IMR-90 (cell line): ENCODE measurements at places on chromosomes 5 and 9.

- no peak for DNase-seq
These were observed 210.6 kb downstream of the GOLPH3 start for GRCh38 chr5:31963358-31964006.

DNA sequence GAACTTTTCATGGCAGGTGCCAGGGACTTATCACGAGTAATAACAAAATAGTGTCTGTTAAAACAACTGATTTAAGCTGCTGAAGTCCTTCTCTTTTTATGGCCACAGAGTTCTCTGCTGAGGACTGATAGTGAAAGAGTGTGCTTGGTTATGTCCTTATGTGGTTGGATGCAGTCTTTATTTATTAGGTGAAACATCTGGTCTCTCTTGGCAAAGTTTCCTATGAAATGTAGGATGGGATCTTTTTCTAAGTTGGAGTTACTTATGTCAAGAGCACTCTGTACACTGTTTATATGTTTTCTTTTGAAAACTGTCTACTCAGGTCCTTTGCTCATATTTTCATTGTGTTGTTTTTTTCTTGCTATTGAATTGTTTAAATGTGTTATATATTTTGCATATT, 1816.1 kb upstream of the C9orf72 start:
- no peak for DNase-seq

- no peak for DNase-seq
These were observed 792.2 kb upstream of the CDH9 start for GRCh38 chr5:27830546-27830945.

GRCh38 chr5:19140276-19140675, 847.7 kb downstream of the CDH18 start:
- DNase-seq = no peak

GRCh38 chr9:129910628-129911567, 75.6 kb downstream of the USP20 start:
- DNase-seq = peak; percentile 100

GRCh38 chr9:69357030-69357775, 32.2 kb downstream of the ENTREP1 start:
- no peak for DNase-seq

DNA sequence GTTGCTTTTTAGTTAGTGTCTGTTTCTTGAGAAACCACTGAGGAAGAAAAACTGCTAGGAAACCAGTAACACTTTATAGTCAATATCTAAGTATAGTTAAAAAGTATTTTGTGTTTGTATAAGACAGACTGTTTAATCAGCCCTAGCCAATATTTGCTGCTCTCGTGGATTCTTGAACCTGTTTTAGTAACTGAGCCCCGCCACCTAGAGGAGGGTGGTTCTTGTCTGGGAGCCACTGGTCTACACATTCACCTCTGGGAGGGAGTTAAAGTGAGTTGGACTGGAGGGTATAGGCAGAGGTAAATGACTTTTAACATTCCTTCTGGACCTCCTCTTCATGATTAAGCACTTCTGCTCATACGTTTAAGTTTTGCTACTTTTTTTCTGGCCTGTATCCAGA, 117.2 kb downstream of the SPATA31D1 start:
- DNase-seq = no peak

DNA sequence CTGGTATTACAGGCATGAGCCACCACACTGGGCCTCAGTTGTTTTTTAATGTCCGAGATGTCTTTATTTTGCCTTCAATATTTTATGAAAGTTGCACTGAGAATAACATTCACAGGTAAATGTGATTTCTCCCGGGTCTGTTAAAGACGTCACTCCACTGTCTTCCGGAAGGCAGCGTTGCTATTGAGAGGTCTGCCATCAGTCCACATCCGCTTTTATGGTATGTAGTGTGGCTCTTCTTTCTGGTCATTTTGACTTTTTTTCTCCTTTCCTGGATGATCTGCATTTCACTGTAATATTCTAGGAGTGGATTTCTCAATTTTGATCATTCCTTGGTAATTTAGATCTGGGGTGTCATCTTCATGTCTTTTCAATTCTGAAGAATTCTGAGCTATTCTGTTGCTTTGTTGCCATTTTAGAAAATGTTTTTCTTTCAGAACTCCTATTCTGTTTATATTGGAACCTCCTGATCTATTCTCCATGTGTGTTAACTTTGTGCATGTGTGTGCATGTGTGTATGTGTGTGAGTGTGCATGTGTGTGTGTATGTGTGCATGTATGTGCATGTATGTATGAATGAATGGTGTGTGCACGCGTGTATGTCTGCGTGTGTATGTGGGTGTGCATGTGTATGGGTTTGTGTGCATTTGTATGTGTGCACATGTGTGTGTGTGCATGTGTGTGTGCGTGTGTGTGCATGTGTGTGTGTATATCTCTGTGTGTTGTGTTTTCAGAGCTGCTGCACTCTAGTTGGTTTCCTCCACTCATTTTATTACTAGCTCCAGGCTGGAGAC, 1.9 kb upstream of the LCN1 start:
- DNase-seq = no peak

DNA sequence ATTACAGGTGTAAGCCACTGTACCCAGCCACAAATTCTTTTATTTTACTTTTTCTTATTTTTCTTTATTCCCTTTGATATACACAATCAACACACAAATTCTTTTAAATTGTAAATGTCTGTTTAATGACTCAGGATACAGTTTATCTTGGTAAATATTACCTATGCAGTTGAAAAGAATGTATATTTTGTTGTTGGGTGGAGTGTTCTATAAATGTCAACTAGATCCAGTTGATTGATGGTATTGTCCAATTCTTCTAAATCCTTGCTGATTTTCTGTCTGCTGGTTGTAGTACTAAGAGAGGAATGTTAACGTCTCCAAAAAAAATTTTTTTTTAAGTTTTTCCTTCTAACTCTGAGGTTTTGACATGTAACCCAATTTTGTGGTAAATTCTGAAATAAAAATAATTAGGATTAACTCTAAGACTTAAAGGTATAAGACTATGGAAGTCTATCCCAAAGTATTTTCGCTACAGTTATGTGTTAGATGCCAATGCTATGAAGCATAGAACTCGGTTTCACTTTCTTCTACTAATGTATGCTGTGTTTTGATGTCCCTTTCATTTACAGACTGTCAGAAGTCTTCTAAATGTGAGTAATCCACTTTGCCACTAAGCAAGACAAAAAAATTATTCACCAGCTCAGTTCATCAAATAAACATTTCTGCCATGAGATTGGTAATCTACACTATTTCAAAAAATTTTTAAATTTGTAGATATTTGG, 720.2 kb upstream of the C9orf72 start:
- no peak for DNase-seq

DNA sequence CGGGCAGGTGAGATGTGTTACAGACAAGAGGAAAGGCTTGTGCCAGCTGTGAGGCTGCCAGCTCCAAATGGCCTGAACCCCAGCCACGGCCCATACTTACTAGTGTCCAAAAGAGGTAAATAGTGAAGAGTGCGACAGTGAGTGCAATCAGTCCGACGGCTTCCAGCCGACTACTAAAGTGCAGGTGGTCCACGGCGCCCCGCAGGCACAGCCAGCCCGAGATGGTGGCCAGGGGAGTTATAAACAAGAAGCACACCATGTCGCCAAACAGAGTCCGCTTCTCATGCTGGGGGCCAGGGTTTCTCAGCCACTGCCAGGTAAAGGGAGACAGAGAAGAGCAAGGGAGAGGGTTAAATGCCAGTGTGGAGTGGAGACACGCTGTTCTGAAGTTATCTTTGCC, 101.1 kb downstream of the LMNB1 start:
- DNase-seq = no peak

DNA sequence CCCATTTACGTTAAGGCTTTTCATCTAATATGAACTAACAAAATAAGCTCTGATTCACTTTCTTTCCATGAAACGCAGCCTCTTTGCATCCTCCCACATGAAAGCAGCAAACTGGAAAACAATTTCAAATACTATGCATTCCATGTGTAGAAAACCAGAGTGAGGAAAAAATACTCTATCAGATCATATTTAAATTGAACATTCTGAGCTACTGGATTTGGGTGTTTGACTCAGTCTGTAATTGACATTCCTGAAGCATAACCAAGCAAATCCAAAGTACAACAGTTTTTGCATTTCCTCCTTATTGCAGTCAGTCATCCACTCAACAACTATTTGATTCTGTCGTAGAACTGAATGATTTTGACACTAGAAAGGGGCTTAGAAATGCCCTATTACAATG, 399.1 kb upstream of the NMUR2 start:
- DNase-seq = no peak

DNA sequence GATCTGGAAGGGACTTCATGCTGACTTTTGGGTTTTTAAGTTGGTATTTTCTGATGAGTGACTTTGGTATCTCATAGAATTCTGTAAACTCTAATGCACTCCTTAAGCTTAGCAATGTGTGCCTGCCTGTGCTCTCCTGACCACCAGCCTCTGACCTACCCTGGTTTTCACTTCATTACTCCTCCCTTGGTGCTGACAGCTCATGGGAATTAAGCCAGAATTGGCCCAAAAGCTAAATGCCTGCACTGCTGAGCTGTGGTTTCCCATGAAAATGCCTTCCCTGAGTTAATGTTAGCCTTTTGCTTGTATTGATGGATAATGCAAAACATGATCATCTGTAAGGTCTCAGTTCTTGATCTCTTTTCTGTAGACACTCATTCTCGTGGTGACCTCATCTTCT, 308.0 kb downstream of the DOCK8 start:
- DNase-seq = no peak

DNA sequence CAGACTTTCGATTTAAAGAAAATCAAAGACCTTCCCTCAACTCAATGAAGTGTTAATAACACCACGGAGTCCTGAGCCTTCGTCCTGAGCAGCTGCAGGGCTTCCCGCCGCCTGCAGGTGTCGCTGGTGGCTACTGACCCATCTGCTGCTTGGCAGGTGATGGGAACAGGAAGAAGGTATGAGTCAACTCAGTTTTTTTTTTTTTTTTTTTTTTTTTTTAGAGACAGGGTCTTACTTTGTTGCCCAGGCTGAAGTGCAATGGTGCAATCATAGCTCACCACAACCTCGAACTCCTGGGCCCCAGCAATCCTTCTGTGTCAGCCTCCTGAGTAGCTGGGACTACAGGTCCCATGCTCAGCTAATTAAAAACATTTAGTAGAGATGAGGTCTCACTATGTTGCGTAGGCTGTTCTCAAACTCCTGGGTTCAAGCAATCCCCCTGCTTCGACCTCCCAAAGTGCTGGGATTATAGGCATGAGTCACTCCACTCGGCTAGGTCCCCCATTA, 185.7 kb upstream of the IL12B start:
- DNase-seq = peak; percentile 42

DNA sequence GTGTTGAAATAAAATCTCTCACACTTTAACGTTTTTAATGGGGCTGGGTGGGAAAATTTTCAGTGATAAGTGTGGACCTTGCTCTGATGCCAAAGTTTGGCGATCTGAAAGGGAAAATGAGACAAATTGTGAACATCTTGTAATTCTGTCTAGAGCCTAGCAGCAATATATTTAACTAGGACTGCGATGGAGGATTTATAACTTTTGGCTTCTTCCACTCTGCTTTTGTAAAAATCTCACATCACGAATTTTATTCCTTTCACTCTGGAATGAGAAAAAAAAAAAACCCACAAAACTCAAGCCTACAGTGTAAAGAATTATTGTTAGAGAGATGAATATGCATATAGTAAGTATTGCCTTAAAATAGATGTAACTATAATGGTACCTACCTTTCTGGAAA, 19.9 kb downstream of the CCNH start:
- no peak for DNase-seq

DNA sequence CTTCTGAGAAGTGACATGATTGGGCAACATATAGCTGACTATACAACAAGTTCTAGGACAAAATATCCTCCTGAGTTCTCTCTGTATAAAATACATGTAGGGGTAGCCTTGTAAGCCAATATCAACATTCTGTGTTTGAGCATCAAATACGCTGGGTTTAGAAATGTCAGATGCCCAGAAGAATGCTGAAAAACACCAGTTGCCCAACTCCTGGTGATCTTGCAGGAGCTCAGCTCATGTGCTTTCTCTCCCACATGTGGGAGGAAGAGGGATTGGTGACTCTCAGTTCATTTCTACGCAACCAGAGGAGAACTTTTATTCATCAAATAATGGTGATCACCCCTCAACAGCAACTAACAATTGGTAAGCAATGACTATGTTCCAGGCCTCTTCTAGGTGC, 810.9 kb upstream of the ACO1 start:
- DNase-seq = no peak

DNA sequence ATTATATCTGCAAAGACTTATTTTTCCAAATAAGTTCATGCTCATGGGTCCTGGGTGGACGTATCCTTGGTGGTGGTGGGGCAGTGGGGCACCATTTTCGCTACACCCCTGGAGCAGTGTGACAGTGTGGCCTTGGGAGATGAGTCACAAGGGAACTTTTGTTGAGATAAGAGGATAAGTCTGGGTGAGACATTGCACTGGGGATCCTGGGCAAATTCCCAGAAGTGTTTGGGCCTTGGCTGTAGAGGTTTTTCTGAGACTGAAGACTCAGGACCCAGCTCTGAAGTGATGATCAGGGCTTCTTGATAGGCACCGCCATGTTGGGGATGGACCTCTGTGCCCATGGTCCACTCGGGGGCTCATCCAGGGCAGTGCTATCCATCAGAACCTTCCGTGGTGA, 149.4 kb downstream of the MACROH2A1 start:
- peak; percentile 66 for DNase-seq

- no peak for DNase-seq
These were observed 127.4 kb downstream of the COL23A1 start for GRCh38 chr5:178462816-178463215.

GRCh38 chr5:77946381-77947040, 170.4 kb upstream of the TBCA start:
- DNase-seq = no peak

GRCh38 chr9:93048566-93049448, 9.7 kb upstream of the SUSD3 start:
- no peak for DNase-seq

- no peak for DNase-seq
These were observed 36.8 kb downstream of the UGT3A2 start for GRCh38 chr5:36029914-36030313.

DNA sequence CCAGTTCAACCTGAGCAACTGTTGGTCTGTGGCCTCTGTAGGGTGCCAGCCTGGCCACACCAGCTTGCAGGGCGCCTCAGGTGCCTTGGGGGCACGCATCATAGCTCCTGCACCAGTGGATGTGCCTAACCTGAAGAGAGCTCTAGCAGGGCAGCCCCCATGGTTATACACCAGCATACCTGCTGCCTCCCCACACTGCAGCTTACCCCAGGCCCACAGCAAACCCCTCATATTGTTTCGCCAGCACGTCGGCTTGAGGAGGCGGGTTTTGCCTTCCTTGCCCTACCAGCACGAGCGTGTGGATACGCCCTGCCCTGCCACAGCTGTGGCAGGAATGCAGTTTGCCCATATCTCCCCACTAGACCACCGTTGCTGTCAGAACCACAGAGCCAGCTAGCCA, 435.9 kb downstream of the SLCO4C1 start:
- DNase-seq = no peak

DNA sequence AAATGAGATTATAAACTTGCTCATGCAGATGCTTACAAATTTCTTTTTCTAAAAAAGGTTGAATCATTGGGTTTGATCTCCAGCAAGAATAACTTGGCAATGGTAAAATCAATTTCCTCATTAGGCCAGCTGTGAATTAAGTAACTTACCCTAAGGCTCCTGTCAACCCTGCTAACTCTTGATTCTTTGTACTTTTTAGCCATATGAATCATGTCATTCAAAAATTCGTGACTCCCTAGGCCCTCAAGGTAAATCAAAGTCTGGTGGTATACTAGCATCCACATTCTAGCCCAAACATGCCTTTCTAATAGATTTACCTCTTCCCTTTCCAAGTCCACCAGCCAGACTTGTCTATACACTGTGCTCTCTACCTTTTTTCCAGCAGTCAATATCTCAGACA, 420.8 kb upstream of the BRINP1 start:
- DNase-seq = no peak
